RPMI7951 (cell line): ENCODE measurements at places on chromosomes 6 and 20.

GRCh38 chr6:45543298-45544235 is 165.8 kb upstream of the SUPT3H start:
- peak; percentile 86 for DNase-seq

DNA sequence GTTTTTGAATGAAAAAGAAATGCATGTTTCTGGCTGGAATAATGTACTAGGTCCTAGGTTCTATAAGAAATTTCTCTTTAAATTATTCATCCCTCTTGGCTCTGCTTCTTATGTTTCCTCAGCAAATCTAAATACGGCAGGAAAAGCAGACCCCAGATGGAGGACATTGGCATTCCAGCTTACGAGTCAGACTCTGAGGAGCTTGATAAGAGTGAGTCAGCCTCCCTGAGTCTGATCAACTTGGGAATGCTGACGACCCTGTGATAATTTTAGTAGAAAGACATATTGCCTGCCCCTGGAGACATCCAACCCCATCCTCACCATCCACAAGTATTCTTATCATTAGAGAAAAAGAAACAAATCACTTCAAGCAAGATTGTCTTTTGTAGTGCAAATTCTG is 509.7 kb upstream of the MARCKS start:
- DNase-seq = peak; percentile 67

- peak; percentile 35 for DNase-seq
These were observed 9.7 kb downstream of the BACH2 start for GRCh38 chr6:90286884-90287488.

- DNase-seq = no peak
These were observed 36.6 kb downstream of the HLA-G start for GRCh38 chr6:29864037-29864810.

GRCh38 chr6:22765015-22765414 is 195.6 kb downstream of the HDGFL1 start:
- DNase-seq = peak; percentile 34

DNA sequence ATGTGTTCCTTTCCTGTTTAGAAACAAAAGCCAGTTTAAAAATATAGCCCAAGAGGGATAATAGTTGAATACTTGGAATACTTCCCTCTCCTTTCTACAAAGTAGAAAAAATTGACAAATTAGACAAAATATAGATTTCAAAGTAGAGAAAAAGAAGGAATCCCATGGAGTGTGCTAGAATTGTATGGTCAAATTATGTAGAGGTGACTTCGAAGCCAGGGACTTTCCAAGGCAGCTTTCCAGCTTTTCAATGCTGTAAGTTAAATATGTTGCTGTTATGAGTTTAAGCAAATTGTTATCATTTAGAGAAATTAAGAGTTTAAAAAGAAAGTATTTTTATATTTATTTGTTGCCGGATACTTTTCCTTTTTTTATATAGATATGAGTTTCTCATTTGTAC is 415.5 kb upstream of the OPRM1 start:
- DNase-seq = no peak

- DNase-seq = no peak
These were observed 2.0 kb upstream of the NPEPL1 start for GRCh38 chr20:58690396-58691135.

- no peak for DNase-seq
These were observed 131.5 kb downstream of the TAF4 start for GRCh38 chr20:61933951-61934715.

DNA sequence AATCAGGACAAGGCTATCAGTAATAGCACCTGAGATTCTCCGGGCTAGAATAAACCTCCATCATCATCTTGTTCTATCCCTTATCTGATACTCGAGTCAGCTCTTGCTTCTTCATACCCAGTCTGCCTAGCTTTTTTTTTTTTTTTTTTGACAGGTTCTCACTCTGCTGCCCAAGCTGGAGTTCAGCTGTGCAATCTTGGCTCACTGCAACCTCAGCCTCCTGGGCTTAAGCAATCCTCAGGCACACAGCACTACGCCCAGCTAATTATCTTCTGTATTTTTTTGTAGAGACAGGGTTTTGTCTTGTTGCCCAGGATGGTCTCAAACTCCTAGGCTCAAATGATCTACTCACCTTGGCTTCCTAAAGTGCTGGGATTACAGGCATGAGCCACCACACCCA is 19.5 kb downstream of the SRSF6 start:
- DNase-seq = no peak

GRCh38 chr6:33577106-33577535 is 3.0 kb downstream of the BAK1 start:
- no peak for DNase-seq

DNA sequence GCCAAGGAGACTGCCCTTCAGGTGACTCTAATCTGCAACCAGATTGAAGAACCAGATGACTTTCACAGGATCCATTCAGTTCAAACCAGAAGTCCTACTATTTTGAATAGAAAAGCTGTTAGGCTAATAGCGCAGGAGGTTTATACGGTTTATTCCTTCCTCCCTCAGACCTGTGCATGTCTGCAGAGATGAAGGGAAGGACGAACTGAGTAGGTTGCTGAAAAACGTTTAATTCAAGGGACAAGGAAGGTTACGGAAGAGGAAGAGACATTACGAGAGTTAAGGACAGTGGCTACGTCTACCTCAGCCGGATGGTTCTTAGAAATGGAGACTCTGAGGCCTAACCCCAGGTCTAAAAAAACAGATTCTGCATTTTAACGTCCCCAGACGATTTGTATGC is 978 bp downstream of the AURKA start:
- no peak for DNase-seq

DNA sequence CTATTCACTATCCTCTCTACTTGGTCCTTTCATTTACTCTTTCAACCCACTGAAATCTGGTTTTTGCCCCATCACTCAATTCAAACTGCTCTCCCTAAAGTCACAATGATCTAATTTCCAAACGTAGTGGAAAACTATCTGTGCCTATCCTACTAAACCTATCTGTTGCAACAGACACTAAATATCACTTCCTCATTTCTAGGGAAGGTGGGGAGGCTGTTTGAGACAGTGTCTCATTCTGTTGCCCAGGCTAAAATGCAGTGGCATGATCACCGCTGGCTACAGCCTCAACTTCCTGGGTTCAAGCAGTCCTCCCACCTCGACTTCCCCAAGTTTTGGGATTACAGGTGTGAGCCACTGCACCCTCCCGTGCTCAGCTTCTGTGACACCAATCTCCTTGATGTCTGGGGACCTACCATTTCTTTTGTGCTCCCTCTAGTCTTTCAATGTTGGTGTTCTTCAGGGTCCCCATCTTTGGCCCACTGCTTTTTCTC is 8.8 kb downstream of the RANBP9 start:
- DNase-seq = no peak

DNA sequence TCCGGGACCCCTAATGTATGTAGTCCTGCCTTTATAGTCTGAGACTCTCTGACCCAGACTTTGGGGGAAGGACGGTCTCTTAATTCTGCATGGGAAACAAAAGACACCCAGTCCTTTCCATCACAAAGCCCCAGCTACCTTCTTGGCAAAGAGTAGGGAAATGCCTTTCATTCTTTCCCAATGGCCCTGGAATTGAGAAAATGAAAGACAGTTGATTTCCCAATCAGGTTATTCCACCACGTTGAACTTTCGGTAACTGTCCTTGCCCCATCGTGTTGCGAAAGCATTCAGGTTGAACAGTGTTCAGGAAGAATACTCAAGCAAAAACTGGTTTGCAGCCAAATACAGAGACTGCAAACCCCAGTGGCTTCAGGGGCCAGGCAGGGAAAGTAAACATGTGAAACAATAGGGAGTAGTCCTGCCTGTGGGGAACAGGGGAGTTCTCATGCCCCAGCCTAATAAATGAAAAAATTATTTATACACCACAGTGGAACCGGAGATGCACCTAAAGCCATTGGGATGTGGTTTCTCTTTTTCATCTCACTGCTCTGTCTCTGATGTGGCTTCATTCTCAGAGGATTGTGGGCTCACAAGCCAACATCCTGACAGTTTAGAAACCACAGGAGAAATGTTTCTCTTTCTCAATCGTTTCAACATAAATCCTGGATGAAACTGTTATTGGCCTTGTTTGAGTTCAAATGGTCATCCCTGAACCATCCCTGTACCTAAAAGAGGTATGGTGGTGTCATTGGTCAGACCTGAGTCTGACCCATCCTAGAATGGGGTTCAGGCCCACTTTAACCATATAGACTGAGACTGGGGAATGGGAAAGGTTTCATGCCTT is 44.2 kb upstream of the SLC9A8 start:
- peak; percentile 97 for DNase-seq

DNA sequence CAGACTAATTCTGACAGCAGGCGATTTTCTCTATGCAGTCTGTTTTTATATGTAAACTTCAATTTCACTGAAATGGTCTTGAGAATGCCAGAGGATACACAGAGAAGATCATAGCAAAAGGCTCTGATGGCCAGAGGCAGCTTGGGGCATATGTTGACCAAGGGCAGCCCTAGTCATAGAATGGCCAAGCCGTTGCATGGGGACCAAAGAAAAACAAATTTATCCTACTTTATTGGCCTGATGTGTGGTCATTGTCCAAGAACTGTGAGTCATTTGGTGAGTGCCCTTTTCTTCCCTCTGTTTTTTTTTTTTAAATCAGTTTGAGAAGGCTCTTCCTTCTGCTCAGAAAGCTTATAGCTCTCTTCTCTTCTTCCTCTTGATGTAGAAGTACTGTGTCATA is 5.8 kb downstream of the HDGFL1 start:
- peak; percentile 38 for DNase-seq

DNA sequence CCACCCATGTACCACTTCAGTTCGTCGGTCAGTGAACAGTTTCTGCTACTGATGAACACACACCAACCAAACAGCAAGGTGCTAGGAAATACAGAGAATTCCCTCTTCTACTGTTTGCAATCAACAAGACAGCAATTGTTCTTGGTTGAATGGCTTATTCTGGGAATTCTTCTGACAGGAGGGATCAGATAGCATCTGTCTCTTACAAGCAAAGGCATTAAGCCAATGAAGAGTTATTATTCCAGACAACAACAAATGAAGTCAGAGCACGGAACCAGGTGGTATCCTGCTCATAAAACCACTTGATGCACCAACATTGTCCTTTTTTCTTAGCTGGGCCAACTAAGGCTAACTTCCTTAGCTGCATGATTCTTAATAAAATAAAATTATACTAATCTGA is 37.8 kb downstream of the PTPRK start:
- no peak for DNase-seq

DNA sequence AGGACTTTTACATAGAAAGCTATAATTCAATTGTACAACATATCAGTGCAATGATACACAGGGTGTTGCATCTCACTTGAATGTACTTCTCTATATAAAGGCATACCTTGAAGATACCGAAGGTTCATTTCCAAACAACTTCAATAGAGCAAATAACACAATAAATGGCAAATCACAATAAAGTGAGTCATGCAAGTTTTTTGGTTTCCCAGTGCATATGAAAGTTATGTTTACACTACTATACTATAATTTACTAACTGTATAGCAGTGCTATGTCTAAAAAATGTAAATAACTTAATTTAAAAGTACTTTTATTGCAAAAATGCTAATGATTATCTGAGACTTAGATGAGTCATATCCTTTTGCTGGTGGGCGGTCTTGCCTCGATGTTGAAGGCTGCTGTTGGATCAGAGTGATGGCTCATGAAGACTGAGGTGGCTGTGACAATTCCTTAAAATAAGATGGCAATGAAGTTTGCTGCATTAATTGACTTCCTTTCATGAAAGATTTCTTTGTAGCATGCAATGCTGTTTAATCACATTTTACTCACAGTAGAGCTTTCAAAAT is 188.8 kb downstream of the TASP1 start:
- DNase-seq = peak; percentile 29
